HuH-7 (cell line): ENCODE measurements at places on chromosomes 7 and 10.

GRCh38 chr10:17220652-17221100, 7.4 kb upstream of the VIM start:
- no peak for DNase-seq

DNA sequence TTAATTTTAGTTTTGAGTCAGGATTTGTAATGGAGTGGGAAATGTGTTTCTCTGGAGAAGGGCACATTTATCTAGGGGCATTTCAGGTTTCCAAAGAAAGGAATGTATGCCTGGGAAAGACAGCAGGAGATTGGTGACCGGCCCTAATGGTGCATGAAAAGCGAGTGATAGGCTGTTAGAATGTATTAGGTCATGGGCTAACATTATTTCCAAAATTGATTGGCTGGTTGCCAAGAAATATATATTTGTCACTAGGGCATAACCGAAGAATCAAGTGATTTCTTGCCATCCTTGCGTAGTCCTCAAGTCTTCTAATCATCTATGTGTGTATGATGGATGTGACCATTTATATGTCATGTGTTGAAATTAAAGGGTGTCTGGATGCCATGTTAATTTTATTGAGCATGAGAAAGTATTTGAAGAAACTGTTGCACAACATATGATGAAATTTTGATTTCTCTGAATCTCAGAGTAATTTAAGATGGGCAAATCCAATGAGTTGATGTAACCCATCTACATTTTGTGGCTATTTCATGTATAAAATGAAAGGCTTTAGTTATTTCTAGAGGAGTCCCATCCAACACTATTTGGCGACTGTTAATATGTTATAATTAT, 248.4 kb downstream of the BMPER start:
- DNase-seq: no peak

DNA sequence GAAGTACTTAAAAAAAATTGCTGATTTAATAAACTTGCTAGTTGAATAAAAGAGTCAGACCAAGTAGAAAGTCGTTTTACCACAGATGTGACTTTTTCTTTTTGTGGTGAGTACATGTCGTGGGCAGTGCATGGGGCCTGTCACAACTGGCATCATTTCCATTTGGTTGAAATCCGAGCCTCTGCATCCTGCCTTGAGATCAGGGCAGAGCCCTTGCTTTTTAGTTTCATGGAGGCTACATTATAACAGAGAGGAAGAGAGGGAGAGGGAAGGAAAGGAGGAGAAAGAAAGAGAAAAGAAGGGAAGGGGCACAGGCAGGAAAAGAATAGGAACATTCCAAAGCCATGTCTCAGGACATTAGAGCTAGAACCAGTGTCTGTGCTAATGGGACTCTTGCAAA, 20.4 kb upstream of the INSYN2A start:
- no peak for DNase-seq

GRCh38 chr7:44583146-44583865, 1.3 kb upstream of the TMED4 start:
- no peak for DNase-seq

DNA sequence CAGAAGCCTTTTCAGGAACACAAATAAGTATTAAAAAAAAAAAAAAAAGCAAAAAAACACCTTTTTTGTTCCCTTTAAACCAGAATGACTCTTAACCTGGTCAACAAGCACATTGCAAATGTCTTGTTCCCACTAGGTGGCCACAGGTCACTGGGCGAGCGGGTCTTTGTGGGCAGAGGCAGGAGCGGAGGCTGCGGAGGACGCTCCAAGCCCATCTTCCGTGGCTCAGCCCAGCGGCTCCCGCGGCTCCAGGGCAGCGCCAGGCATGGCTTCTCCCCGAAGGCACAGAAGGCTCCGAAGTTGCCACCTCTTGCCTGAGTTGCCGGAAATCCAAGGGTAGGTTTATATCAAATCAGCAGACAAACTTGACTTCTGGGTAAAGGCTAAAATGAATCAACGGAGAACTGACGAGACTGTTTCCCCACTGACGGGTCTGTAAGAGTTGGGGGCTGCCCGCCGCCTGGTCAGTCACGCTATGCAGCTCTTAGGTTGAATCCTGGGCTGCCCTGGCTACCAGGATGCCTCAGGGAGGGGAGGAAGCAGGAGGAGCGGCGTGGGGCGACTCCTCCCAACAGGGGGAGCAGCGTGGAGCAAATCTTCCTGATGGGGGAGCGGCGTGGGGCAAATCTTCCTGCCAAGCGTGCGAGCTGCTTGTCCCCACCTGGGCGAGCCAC, 144.5 kb downstream of the PTPRN2 start:
- no peak for DNase-seq

GRCh38 chr10:23337616-23338015, 7.0 kb downstream of the C10orf67 start:
- DNase-seq: no peak

GRCh38 chr7:89731751-89732445, 422.4 kb upstream of the STEAP1 start:
- DNase-seq: no peak

GRCh38 chr7:149773446-149774236, at the start of gene ZNF467:
TSS of gene ZNF467 (minus strand) at chr7:149773588. CDS start at chr7:149771032, 2,556 bp downstream.
- DNase-seq: peak; percentile 56

GRCh38 chr7:106377847-106378361, 93.1 kb upstream of the NAMPT start:
- DNase-seq: no peak

DNA sequence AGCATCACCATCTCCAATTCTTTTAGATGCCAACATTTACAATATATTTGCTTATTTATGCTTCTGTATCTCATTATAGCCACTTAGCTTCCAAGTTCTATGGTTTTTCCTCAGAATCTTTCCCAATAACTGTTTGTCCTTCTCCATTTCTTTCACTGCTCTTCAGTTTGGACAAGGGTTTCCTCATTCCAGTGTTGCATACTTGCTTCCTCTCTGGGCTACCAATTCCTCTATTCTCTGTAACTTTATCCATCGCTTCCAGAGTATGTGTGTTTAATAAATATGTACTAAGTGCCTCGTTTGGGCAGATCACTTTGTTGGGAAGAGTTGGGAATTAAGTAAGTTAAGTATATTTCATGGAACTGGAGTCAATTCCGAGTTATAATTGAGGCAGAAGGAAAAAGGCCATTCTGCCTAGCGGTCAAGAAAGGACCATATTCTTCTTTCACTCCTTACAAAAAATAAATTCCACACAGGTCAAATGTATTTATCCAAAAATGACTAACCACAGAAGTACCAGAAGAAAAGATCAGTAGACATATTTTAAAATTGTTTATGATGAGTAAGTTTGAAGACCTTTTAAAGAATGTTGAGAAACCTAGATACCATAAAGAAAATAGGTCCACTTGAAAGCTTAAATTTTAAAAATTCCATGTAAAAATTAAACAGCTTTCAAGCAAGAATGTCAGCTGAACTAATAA, 10.8 kb downstream of the STAMBPL1 start:
- DNase-seq: no peak

- no peak for DNase-seq
Observed at GRCh38 chr7:87225696-87226095, 6.2 kb upstream of the TMEM243 start.

GRCh38 chr7:80453699-80454340, 58.0 kb downstream of the GNAT3 start:
- no peak for DNase-seq

- no peak for DNase-seq
Observed at GRCh38 chr10:113278221-113278620, 274.6 kb upstream of the HABP2 start.

GRCh38 chr10:86254526-86255174, 111.9 kb downstream of the GRID1 start:
- DNase-seq: no peak

DNA sequence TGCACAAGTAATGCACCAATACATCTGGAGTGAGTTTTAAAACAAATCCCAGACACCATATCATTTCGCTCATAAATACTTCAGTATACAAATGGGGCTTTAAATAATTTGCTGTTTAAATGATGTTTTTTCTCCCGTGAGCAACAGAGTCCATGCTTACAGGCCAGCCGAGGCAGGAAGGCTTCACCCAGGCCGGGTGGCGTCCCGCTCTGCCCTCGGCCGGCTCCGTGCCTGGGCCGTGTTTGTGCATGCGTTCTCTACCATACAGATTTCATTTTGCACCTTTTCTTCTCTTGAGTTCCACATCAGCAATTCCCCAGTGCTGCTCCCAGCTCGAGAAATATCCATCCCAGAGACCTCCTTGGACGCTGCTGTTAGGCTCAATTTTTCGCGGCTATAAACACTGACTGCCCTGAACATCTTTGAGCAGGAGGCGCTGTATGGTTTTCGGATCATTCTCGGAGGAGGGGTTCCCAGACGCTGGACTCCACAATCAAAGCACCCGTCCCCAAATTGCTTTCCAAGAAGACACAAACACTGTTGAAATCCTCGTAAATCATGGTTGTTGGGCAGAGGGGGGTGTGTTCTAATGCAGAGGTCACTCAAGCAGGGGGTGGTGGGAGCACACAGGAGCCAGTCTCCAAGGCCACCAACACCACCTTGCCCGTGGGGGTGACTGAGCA, 91.6 kb downstream of the MICALL2 start:
- DNase-seq: no peak

DNA sequence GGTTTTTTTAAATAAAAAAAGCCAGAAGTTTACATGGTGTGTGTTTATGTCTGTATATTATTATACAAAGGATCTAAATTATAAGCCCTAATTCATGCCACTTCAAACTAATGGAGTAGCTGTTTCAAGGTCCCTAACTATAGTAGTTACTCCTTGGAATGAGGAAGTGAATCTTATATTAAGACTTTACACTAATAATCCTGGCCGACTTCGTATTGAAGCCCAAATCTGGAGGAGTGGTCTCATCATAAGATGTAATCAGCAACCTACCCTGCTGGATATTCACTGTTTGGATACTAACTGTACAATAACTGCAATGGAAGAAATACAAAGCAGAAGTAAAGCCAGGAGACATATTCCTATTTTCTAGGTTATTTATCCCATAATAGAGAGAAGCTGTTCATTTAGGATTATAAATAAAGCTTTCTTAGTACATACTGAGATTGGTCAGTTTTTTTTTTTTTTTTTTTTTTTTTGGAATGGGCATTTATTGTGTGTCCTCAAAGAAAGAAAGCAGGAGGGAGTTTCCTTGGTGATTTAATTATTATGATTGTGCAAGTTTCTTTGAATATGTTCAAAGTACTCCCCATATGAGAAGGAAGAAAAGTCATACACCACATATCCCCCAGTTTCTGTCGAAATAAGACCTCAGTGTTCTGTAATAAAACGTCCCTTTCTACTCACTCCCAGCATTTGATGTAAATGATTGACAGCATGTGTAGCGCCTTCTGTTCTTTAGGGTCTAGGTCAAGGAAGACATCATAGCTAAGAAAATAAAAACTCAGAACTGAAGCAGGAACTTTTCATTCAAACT, 397.8 kb downstream of the EXOC4 start:
- no peak for DNase-seq

DNA sequence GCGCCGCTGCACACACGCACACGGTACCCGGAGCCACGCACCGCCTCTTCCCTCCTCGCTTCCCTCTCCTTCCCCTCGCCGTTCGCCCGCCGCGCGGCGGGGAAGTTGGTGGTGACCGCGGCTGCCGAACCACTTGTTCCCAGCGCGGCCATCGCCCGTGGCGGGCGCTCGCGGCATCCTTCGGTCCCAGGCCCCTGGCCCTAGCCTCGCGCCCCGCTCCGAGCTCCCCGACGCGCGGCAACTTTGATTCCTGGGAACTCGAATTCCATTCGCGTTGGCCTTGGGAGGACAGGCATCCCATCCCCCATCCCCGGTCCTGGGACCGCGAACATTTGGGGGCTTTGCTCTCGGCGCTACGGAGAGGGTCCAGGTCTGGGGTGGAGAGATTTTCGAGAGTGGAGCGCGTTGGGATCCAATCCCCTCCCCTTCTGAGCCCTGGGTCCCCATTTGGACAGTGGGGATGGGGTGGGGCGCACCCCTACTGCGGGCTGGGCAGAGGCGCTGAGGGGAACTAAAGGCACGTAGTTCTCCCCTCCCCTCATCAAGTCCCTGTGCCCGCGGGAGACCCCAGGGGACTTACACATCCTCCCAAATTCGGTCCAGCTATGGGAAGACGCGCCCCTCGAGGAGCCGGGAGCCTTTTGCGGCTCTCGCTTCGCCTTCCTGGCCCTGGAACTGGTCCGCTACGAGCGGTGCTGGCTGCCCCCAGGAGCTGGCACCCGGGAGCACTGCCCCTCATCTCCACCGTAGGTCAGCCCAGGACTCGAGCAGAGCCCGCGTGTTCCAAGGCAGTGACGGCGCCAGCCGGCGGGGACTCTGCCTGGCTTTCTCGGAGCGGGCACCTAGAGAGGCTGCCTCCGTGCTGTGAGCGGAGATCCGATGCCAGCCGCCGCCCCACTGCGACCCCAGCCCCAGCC, 834 bp downstream of the CDH23 start:
- no peak for DNase-seq

- DNase-seq: no peak
Observed at GRCh38 chr10:45553613-45554012, 119.0 kb downstream of the ZFAND4 start.

GRCh38 chr10:121485436-121486139, 112.7 kb downstream of the FGFR2 start:
- no peak for DNase-seq

DNA sequence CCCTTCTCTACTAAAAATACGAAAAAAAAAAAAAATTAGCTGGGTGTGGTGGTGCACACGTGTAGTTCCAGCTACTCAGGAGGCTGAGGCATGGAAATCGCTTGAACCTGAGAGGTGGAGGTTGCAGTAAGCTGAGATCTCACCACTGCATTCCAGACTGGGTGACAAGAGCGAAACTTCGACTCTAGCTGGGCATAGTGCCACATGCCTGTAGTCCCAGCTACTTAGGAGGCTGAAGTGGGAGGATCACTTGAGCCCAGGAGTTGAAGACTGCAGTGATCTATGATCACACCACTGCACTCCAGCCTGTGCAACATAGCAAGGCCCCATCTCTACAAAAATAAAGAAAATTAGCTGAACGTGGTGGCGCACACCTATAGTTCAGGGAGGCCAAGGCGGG, 1.2 kb upstream of the SPACDR start:
- DNase-seq: no peak

DNA sequence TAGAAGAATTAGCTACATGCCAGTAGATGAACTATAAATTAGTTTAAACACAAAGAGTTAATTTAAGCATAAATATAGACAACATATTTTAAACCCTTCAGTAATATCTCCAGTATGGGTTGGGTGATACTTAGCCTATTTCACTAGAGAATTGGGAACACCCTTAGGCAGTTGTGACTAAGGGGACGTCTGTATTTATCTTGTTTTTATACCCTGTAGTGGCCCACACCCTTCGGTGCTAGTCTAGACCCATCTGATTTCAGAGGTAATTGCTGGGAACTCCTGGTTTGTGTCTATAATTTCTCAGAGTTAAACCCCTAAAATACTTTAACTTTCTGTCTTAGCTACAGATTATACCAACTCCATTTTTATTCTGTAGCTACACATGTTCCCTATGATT, 11.5 kb upstream of the STEAP4 start:
- no peak for DNase-seq

- no peak for DNase-seq
Observed at GRCh38 chr7:75018570-75019364, 54.3 kb downstream of the CASTOR2 start.

DNA sequence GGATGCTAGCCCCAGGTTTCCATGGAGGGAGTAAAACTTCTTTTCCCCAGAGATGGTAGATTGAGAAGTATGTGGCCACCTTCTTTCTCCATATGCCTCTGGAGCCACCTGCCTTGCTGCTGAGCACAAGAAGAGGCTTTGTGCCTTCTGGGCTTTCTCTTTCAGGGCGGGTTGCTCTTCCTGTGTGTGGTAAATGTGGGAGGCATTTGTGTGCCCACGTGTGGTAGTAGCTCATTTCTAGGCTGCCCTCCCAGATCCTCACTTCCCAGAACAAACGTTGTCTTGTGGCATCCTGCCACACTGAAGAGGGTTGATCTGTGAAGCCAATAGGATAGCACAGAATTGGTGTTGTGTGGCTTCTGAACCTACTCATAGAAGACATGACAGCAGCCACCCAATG, 342.0 kb upstream of the PODXL start:
- DNase-seq: no peak
